ENCODE measurements at places on chromosomes 13 and 19. TPM values are rescaled to one million over a fixed set of nuclear protein-coding genes. Genes with fewer than 3 reads are reported as not detected.
A peak's percentile ranks its signal among the peaks of the same experiment; 100 is the strongest.

The LRG1 gene
- not detected for total RNA-seq

The FXYD7 gene
- total RNA-seq, result not detected

The FPR3 gene
- not detected for total RNA-seq

The COL4A1 gene
- 89.0 TPM for total RNA-seq

The CD37 gene
- not detected for total RNA-seq

The RABAC1 gene
- total RNA-seq, result 74.8 TPM

The ZNF560 gene
- total RNA-seq, result under 0.01 TPM

The ONECUT3 gene
- total RNA-seq, result 0.09 TPM

The TRAPPC2B gene
- 9.3 TPM for total RNA-seq

GRCh38 chr13:50124536-50125303, 109.5 kb downstream of the KCNRG start:
- DNase-seq, result peak; percentile 52

DNA sequence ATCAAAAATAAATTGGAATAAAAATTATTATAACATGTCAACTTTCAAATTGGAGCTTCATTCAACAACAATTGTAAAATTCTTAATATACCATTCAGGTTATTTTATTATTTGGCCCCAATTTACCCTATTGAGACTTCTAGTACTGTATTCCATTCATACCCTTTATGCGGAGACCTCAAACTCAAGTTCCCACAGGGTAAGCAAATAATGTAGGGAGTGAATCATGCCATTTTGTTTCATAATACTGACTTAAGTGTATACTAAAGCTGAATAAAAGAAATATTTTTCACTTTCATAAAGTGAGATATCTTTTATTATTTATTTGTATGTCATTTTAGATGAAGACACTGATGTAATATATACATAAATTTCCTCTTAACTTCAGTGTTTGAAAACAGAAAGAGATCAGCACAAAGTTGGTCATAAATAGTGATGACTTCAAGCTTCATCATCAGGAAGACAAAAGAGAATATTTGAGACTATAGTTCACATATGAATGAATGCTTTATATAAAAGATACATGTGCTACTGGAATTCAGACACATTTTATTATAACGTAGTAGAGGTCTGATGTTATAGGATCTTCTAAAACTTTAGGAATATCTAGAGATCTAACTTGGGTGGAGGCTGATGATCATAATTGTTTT, 894.4 kb upstream of the PCDH9 start:
- peak; percentile 25 for DNase-seq

DNA sequence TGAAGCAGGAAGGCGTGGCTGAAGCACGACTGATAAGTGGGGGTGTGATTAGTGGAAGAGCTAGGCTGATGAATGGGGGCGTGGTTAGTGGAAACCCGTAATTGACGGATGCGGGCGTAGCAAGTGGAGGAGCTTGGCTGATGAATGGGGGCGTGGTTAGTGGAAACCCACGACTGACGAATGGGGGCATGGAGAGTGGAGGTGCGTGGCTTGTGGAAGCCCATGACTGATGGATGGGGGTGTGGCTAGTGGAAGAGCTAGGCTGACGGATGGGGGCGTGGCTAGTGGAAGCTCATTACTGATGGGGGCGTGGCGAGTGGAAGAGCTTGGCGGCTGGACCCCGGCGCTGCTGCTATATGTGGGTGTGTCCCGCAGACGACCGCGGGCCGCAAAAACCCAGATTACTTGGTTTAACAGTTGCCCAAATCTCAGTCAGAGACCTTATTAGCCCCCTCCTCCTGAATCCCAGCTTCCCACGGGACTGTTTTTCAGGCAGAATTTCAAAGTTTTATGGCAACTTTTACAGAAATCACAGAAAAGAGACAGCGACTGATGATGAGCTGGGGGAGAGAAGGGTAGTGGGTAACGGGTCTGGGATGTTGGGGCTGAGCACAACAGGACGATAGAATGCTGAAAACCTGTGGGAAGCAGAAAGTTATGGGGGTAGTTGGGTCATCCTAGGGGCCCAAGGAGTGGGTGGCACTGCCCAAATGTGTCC, 9.0 kb upstream of the MEIS3 start:
- peak; percentile 96 for DNase-seq

DNA sequence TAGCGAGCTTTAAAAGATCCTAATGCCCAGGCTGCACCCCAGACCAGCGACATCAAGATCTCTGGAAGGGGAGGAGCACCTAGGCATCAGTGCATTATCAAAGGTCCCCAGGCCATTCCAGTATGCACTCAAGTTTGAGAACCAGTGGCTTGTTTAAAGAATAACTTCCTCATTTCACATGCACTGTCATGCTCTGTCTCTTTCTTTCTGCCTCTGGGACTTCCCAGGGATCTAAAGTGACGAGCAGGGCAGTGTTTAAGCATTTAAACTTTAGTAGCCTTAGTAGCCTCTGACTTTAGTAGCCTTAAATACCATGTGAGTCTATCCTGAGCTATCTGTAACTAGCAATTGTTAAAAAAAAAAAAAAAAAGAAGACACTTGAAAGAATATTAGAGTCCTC, 8.9 kb upstream of the FARP1 start:
- DNase-seq, result no peak

DNA sequence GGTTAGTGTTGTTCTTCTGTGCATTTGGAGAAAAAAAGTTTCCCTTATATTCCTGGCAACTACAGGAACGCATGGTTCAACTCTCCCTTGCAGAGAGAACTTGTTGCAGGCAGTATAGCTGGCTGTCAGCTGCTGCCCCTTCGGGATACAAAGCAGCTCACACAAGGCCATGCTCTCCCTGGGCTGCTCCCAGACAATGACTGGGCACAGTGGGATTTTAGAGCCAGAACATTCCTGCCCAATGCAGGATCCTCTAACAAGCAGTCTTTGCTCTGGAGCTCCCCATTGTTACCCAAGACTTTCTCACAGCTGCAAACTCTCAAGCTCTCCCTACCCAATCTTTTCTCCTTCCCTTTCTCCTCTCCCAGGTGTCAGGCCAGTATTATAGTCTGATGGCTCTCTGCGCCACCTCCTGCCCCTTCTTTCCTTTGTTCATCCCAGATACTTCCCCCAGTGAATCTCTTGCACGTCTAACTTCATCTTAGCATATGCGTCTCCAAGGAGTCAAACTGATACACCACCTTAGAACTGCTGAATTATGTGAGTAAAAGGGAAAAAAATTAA, 27.5 kb upstream of the SERPINE3 start:
- no peak for DNase-seq

DNA sequence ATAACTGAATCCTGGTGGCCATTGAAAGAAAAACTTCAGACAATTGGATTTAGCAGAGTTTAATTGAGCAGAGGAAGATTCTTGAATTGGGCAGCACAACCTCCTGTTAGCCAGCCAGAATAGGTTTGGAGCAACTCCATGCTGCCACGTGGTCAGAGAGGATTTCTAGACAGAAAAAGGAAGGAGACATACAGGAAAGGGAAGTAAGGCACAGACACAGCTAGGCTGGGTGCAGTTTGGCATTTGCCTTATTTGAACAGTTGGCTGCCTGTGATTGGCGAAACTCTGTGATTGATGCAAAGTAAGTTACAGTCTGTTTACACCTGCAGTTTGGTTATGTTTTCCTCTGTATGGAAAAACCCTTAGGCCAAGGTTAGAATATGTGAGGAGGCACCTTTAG, 85.8 kb upstream of the SPATA13 start:
- DNase-seq, result no peak

- no peak for DNase-seq
These were observed 66.7 kb downstream of the RFC3 start for GRCh38 chr13:33884531-33885220.

DNA sequence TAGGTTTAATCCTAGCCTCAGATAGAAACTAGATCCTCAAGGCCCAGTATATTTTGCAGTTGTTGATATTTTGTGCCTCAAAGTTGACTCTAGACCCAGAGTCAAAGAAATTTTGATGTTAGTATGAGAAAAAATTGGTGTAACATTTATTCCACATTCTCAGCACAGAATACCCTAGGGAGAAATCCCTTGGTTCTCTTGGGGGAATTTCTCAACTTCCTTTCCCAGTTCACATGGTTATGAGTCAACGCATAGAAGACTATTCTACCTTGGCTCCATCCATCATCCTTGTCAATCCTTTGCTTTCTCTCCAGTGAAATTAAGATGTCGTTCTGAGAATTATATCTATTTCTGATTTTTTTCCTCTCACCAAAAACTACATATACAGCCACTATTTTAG, 145.3 kb downstream of the POSTN start:
- peak; percentile 28 for DNase-seq

DNA sequence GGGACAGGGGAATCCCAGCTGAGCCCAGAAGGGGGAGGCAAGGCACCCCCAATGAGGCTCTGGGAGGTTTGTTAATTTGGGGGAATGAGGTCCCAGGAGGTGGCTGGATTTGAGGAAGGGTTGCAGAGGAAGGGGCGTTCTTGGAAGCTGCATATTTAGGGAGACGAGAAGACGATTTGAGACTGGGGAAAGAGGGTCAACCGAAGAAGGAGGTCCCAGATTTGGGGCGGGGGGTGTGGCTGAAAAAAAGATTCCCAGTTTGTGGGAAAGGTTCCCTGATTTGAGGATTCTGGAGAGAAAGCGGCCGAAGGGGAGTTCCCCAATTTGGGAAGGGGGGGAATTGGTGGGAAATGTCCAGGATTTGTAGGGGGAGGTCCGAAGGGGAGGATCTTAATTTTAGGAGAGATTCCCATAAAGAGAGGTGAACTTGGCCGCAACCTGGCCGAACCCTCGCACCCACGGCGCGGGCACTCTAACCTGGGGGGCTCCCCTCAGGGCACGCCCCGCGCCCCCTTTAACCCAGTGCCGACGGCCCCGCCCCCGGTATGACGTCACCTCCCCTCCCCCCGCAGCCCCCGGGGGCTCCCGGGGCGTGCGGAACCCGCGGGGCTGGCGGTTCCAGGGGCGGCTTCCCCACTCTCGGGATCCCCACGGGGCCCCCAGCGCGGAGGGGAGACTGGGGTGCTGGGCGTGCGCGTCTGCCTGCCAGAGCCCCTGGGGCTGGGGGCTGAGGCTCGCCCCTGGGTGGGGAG, 1.2 kb downstream of the PTPRS start:
- DNase-seq, result no peak

GRCh38 chr19:42250666-42251531, 4.0 kb downstream of the ERF start:
- DNase-seq, result no peak

DNA sequence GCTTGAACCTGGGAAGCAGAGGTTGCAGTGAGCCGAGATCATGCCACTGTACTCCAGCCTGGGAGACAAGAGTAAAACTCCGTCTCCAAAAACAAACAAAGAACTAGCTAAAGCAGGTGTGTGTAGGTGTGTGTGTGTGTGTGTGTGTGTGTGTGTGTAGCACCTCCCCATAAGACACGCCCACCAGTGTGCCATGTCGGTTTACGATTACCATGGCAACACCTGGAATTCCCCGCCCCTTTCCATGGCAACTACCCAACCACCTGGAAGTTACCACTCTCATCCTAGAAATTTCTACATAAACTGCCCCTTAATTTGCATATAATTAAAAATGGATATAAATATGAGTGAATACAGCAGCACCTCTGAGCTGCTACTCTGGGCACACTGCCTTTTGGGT, 80.9 kb upstream of the ADGRE5 start:
- peak; percentile 5 for DNase-seq

- no peak for DNase-seq
These were observed 23.7 kb downstream of the ATCAY start for GRCh38 chr19:3904233-3904632.

- peak; percentile 6 for DNase-seq
These were observed 414.2 kb upstream of the MIR17HG start for GRCh38 chr13:90933097-90933826.

DNA sequence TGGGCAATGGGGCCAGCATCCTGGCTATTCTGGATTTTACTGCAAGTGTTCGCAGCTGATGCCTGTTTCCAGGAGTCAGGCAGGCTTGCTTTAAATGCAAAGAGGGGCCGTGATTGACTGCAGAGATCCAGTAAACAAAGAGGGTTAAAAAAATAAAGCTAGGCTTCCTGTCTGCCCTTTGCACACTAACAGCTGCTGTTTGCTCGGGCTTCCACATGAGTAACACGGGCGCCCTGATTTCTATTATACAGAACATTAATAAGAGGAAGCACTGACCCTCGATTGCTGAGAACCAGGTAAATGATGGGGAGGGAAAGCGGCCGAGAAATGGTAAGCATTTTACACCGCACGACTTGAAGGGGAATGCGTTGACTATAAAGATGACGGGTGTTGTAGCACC, 254.2 kb upstream of the ZNF507 start:
- DNase-seq, result no peak

GRCh38 chr13:39225860-39226259, 187.6 kb downstream of the NHLRC3 start:
- DNase-seq, result no peak

- DNase-seq, result no peak
These were observed 244.8 kb downstream of the COG6 start for GRCh38 chr13:39900106-39900750.

GRCh38 chr19:21491146-21491545, 14.3 kb upstream of the ZNF429 start:
- DNase-seq, result peak; percentile 41

DNA sequence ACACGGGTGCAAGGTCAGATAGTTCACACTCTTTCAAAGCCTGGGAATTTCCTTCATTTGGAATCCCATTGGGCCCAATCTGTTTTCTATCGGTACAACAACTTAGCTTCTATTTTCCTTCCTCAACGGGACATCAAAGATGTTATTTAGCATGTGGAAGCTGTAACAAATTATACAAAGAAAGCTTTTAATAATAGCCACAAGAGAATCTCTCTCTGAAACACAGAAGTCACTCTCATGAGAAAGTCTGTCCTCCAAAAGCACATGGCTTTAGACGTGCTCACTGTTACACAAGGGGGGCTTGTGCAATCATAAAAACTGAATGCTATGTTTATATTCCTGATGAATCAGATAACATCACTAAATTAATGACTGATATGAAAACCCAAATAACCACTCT, 28.9 kb upstream of the CYSLTR2 start:
- no peak for DNase-seq

DNA sequence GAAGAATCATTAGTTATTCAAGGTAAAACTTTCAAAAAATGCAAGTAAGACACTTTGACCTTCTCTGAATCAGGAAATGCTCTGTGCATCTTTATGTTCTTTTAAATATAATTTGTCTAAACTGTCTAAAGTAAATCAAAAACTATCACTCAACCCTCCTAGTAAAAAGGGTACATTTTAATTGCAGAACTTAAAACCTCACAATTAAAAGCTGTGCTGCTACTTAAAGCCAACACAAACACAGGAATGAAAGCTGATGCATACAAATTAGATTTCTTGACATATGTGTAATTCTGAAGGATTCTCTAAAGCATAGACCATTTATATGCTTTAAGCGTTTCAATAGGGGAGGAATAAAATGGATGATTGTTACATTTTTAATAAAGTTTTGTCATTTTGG, 58.3 kb downstream of the DACH1 start:
- no peak for DNase-seq

GRCh38 chr19:50413096-50413495, 5.6 kb upstream of the SPIB start:
- no peak for DNase-seq

DNA sequence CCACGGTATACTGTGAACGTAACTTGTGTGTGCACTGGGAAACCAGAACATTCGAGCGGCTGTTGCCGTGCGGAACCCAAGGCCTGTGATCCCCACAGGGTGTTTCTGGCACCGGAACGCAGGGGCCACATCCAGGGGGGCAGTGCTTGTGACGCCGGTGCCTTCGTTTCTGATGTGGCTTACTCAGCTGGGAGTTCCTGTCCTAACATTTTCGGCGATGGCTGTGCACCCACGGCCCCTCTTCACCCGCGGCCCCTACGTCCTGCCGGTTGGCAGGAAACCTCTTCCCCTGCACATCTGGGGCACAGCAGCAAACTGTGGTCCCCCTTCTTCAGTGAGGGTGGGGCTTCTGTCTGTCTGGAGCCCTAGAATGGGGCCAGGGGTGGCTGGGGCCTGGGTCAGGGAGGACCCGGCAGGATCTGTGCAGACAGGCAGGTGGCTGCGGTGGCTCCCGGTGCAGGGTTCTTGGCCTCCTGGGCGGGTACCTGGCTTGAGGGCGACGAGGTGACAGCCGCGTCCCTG, 26.2 kb downstream of the CSNK1G2 start:
- DNase-seq, result no peak

Measured in mammary epithelial cell (primary cell).